Stimulated activated CD8-positive, alpha-beta memory T cell treated with anti-CD3 and anti-CD28 coated beads, Interleukin-12 subunit alpha, Interleukin-12 subunit beta, amount 100 ng/mL, for 1 hour (primary cell): ENCODE measurements at places on chromosomes 6 and 20.

- no peak for DNase-seq
Observed at GRCh38 chr6:106122306-106122918, 36.3 kb downstream of the PRDM1 start.

DNA sequence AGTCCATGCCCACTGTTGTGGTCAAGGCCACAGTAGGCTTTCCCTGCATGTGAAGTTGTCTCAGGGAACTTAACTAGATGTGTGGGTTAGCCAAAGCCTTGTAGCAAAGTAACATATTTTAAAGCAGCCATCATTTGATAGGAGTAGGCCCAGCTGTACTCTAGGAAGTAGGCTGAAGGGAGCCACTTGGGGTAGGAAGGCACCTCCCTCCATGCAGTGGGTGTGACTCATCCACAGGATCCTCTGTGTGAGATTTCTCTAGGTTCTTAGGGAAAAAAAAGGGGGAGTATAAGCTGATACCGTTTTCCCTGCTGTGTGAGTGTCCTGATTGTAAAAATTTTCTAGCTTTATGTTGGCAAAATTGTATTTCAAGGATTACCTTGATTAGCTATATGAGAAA, 44.7 kb downstream of the VAPB start:
- no peak for DNase-seq

DNA sequence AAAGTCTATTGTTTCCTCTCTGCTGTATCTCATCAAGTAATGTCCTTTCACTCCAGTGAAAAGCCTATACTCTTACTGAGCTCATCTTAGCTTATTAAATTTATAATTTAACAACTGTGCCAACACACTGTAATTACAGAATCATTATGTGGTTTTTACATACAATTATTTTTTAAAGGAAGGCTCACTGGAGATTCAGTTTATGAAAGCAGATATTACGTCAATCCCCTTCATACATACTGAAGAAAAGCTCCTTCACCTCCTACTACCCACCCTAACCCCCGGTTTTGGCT, 28.1 kb downstream of the ARHGAP18 start:
- no peak for DNase-seq

- no peak for DNase-seq
Observed at GRCh38 chr20:13259921-13260320, 38.8 kb downstream of the ISM1 start.

- DNase-seq = no peak
Observed at GRCh38 chr6:140845701-140846100, 1287.0 kb upstream of the GJE1 start.

DNA sequence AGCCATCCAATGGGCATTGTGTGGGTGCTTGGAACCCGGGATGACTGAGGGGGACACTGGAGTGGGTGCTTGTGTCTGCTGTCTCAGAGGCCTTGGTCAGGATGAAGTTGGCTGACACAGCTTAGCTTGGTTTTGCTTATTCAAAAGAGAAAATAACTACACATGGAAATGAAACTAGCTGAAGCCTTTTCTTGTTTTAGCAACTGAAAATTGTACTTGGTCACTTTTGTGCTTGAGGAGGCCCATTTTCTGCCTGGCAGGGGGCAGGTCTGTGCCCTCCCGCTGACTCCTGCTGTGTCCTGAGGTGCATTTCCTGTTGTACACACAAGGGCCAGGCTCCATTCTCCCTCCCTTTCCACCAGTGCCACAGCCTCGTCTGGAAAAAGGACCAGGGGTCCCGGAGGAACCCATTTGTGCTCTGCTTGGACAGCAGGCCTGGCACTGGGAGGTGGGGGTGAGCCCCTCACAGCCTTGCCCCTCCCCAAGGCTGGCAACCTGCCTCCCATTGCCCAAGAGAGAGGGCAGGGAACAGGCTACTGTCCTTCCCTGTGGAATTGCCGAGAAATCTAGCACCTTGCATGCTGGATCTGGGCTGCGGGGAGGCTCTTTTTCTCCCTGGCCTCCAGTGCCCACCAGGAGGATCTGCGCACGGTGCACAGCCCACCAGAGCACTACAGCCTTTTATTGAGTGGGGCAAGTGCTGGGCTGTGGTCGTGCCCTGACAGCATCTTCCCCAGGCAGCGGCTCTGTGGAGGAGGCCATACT, 49.4 kb downstream of the PYGB start:
- no peak for DNase-seq

DNA sequence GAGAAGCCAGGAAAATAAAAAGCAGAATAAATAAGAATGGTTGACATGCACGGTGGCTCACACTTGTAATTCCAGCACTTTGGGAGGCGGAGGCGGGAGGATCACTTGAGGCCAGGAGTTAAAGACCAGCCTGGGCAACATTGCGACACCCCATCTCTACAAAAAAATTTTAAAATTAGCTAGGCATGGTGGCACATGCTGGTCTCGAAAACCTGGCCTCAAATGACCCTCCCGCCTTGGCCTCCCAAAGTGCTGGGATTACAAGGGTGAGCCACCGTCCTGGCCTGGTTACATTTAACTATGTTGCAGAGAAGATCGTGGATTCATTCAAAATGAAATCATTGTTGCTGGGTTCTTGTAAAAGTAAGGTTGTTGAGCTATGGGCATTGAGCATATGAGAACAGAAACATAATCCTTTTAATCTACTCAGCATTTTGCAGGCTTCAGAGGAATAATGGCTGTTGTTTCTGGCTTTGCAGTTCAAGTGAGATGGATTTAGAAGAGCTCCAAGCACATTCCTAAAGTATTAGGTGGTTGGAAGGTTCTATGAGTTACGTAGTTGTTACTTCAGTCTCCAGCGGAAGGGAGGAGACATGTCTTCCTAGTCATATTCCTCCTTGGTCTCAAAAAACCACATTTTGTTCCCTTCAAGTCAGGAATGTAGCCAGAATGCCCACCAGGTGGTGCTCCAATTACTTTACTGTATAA, 45.6 kb upstream of the RAB23 start:
- DNase-seq = peak; percentile 9

GRCh38 chr6:133894795-133895358, 6.0 kb downstream of the TCF21 start:
- no peak for DNase-seq

DNA sequence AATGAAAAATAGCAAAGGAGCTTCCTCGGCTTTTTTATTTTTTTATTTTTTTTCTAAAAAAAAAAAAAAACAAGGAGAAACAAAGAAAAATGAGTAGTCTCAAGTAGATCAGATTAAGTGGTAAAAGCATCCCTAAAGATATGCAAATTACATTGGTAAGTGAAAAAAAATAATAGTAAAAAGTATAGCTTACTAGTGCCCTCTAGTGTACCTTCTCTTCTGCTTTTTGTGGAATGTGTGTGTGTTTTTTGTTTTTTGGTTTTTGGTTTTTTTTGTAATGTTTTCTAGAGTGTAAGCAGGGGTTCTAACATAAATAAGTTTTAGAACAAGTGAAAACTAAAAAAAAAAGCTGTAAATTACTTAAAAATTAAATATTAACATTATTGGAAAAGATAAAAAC, 1062.0 kb downstream of the HACE1 start:
- DNase-seq = no peak

DNA sequence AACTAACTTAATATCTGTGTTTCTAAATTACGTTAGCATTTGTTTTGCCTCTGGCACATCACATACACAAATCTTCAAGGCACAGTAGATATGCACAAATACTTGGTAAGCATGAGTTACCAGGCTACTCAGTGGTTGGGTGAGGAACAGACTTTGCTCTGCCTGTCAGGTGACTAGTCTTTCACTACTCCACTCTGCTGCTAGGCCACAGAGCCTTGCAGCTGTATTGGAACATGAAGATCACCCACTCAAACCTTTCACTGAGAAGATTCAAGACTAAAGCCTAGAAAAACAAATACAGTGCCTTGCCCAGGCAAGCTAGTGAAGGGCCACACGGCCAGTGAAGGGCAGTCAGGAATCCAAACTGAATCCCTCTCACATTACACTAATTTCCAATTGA, 47.0 kb downstream of the DTNBP1 start:
- DNase-seq = no peak

GRCh38 chr6:136798044-136798443, 5.8 kb upstream of the MAP3K5 start:
- DNase-seq = no peak

DNA sequence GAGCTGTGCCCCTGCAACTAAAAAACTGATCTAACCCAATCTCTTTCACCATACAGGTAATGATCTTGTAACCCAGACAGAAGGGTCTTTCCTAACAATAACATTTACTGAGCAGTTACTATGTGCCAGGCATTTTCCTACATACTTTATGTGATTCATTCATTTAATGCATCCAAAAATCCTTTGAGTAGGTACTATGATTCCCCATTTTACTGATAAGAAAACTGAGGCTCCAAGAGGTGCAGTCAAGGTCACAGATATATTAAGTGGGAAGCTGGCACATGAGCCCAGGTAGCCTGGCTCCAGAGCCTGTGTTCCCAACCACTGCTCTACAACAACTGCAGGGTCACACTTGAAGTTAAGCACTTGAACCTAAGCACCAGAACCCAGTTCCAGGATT, 87.6 kb downstream of the NCR2 start:
- no peak for DNase-seq

- peak; percentile 30 for DNase-seq
Observed at GRCh38 chr6:166106076-166106686, 61.5 kb downstream of the TBXT start.

- no peak for DNase-seq
Observed at GRCh38 chr6:154986787-154987235, 8.3 kb upstream of the TIAM2 start.

DNA sequence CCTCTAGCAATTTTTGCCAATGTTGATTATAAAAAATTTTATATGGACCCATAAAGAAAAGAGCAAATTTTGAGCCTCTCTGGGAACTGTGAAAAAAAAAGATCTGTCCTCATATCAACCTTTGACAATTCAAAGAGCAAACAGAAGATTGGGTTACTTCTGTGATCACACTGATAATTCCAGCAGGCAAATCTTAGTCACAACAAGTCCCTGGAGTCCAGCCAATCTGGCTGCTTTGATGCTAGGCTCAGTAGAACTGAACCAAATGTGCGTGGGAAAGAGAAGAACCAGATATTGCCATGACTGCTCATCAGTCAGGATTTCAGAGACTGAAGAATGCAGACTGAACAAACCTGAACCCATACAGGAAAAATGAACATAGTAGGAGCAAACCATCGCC, 438.4 kb upstream of the FLRT3 start:
- DNase-seq = no peak

GRCh38 chr6:80543598-80544222, 437.2 kb downstream of the BCKDHB start:
- no peak for DNase-seq

GRCh38 chr6:167704396-167704901, 122.3 kb upstream of the AFDN start:
- DNase-seq = no peak

- no peak for DNase-seq
Observed at GRCh38 chr6:168411130-168411529, 29.9 kb upstream of the SMOC2 start.
